A172 (cell line): ENCODE measurements at places on chromosomes 4 and X. TPM values are rescaled to one million over a fixed set of nuclear protein-coding genes. Genes with fewer than 3 reads are reported as not detected.
A peak's percentile ranks its signal among the peaks of the same experiment; 100 is the strongest.

- DNase-seq: no peak
Observed at GRCh38 chr4:151865312-151865711, 104.5 kb upstream of the GATB start.

- DNase-seq: peak; percentile 10
Observed at GRCh38 chrX:76148753-76149152, 24.1 kb upstream of the PBDC1 start.

GRCh38 chrX:24702362-24703184 is 8.9 kb downstream of the POLA1 start:
- no peak for DNase-seq

DNA sequence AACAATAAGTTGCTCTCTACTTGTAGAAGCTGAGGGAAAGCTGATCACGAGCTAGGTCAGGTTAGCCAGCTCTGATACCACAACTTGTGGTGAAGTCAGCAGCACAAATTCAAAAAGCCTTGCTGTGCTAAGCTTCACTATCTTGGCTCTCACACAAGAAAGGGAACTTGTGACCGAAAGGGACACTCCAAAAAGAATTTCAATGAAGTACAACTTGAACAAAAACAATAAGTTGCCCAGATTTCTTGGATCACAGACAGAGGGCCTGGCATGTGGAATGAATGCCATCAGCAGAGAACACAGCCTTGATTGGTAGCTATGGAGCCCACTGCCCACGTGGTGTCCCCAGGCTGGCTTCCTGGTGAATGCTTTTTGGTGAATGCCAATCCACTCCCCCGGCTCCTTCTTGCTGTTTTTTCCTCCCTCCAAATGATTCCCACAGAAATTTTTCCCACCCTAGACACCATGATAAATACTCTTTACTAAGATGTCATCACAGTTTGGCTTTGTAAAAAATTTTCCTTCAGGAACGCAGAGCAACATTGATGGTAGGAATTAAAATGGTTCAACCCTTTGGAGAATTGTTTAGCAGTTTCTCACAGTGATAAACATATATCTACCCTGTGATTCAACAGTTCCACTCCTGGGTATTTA is 82.6 kb downstream of the ANXA3 start:
- no peak for DNase-seq

DNA sequence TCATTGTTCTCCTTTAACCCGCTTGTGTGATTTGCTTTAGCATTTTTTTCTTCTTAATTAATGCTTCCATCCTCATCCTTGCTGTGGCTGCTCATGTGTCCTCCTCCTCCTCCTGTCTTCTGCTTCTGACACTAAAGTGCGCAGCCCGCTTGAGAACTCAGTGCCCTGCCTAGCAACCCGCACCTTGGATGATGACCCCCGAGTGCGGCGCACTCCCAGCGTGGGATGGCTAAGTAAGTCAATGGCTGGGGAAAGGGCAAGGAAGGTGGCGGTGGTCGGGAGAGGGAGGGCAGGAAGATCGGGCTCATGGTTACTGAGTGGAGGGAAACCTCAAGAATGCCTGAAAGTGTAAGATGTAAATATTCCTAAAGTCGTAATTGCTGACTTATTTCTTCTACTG is 30.1 kb downstream of the SLC4A4 start:
- DNase-seq: no peak

- no peak for DNase-seq
Observed at GRCh38 chr4:94567811-94568210, 116.1 kb downstream of the PDLIM5 start.

The GABRE gene
- total RNA-seq: 0.29 and 0.69 TPM in 2 replicates

GRCh38 chrX:104430742-104431119 is 135.3 kb upstream of the IL1RAPL2 start:
- DNase-seq: no peak

DNA sequence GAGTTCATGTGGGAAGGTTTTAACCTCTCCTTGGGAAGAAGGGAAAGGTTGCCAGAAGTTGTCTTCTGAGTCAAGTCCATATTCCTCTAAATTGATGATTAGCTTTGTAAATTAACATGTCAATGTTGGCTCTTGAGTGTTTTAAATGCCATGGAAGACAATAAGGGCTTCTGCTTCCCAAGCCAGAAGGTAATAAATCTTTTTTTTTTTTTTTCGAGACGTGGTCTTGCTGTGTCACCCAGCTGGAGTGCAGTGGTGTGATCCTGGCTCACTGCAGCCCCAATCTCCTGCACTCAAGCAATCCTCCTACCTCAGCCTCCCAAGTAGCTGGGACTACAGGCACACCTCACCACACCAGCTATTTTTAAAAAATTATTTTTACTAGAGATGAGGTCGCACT is 5.0 kb upstream of the REST start:
- no peak for DNase-seq

DNA sequence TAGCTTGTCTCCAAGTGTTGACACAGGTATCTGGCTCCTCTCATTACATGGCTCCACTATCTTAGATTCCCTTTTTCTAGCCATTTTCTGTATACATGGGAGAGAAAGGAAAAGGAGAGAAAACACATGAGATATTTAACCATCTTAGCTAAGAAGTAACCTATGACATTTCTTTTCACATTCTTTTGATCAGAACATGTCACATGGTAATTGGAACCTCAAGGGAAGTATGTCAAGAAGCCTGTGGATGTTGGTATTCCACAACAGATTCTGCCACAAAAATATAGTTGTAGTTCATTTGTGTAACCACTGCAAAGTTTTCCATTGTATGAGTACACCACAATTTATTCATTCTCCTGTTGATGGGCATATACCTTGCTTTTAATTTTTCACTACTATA is 18.7 kb upstream of the GABRB1 start:
- no peak for DNase-seq

GRCh38 chrX:23276475-23276874 is 58.2 kb upstream of the PTCHD1 start:
- no peak for DNase-seq

The DCTD gene
- total RNA-seq: 98.5 and 113 TPM in 2 replicates

GRCh38 chrX:130878350-130879341 is 24.4 kb downstream of the ENOX2 start:
- peak; percentile 55 for DNase-seq

GRCh38 chr4:174305961-174306360 is 22.2 kb downstream of the CEP44 start:
- no peak for DNase-seq

The XG gene
- total RNA-seq: not detected in 2 replicates

- DNase-seq: peak; percentile 44
Observed at GRCh38 chrX:144791298-144791697, 456.0 kb upstream of the SPANXN1 start.

The UCP1 gene
- not detected in 2 replicates for total RNA-seq

The RGS12 gene
- 12.4 and 16.2 TPM in 2 replicates for total RNA-seq

The MANBA gene
- 29.9 and 32.8 TPM in 2 replicates for total RNA-seq

The USP51 gene
- 0.21 and 0.50 TPM in 2 replicates for total RNA-seq

- DNase-seq: no peak
Observed at GRCh38 chr4:171461191-171461590, 352.0 kb upstream of the GALNTL6 start.

- no peak for DNase-seq
Observed at GRCh38 chrX:124504111-124504983, 158.0 kb downstream of the SH2D1A start.

- DNase-seq: no peak
Observed at GRCh38 chr4:55086578-55086977, 38.8 kb downstream of the KDR start.

- no peak for DNase-seq
Observed at GRCh38 chr4:168511780-168512489, 15.1 kb downstream of the PALLD start.

The FRMD7 gene
- total RNA-seq: not detected in 2 replicates

DNA sequence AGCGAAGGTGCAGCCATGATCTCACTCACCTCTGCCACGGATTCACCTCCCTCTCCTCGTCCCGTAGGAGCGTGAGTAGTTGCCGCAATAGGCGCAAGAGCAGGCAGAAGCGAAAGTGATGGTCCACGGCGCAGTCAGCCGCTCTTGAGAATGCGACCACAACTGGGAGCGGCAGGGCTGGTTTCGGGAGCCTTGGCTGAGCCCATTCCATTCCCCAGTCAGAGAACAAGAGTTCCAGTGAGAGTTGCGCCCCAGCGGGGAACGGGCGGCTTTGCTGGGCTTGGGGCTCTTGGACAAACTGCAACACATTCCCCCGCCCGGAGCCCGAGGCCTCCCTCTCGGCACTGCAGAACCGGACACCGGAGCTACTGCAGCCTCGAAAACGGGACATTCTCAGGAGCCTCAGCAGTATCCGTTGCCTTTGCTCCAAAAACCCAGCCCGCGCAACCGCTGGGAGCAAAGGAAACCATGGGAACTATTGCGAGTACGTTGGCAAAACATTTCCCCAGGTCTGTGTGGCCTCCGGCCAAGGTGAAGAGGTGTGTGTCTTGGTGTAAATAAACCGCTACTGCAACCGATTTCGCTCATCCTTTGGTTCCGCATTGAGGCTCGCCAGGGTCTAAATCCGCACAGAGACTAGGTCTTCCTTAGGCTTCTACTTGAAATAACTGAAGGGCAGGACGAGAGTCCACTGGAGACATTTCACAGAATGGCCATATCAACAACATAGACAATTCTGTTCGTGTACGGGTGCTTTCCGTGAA is 5.7 kb upstream of the ZBTB33 start:
- DNase-seq: peak; percentile 23

The BANK1 gene
- total RNA-seq: 0.10 and 0.24 TPM in 2 replicates

The MAGEE2 gene
- total RNA-seq: not detected in 2 replicates

The POU3F4 gene
- total RNA-seq: not detected in 2 replicates

GRCh38 chr4:158769175-158769921 is 522 bp downstream of the FNIP2 start:
- no peak for DNase-seq
